ENCODE measurements at places on chromosomes 1 and 21.

DNA sequence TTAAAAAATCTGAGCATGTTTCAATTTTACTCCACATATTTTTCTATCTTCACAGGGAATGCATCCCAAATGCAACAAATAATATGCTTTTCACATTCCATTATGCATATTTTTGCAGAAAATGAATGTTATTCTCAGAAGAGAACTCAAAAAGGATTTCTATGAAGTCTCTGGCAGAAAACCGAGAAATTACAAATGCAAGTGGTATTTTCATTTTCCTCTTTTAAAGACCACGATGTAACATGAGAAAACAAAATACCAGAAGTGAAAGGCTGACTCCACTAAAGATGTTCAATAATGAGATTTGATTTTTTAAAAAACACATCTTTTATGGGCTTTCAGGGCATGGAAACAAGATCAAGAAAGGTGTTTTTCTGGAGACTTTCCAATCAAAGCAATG lies 5.0 kb upstream of the PDC start:
- DNase-seq: no peak

- no peak for DNase-seq
These were observed 341.2 kb downstream of the PTPRU start for GRCh38 chr1:29577512-29577911.

GRCh38 chr1:56525489-56526041 lies 53.8 kb downstream of the PLPP3 start:
- DNase-seq: no peak

DNA sequence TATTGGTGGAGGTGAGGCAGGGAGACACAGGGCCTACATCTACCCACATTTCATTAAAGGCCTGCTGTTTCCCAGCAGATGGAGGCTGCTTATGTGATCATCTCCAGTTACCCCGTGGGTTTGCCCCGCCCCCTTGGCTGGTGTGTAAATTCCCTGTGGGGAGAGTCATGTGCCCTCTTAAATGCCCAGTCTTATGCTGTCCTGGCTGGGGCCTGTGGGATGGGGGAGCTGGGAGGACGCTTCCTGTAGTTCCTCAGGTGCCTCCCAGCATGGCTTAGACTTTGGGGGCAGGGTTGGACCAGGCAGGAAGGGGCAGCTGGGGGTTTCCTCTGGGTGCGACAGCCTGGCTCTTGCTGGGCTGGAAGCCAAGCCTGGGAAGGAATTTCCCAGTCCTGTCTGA lies 15.5 kb upstream of the CITED4 start:
- peak; percentile 92 for DNase-seq

DNA sequence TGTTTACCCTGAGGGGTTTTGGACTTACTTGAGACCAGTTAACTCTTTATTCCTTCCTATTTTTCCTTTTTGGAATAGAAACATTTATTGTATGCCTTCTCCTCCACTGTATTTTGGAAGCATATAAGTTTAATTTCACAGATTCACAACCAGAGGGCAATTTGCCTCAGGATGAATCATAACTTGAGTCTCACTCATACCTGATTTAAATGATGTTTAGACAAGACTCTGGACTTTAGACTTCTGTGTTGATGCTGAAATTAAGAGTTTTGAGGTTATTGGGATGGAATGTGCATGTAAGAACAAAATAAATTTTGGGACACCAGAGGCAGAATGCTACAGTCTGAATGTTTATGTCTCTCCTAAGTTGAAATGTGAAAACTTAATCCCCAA lies 7.1 kb upstream of the ADAM30 start:
- no peak for DNase-seq
